ENCODE measurements at places on chromosomes 5 and 9.

DNA sequence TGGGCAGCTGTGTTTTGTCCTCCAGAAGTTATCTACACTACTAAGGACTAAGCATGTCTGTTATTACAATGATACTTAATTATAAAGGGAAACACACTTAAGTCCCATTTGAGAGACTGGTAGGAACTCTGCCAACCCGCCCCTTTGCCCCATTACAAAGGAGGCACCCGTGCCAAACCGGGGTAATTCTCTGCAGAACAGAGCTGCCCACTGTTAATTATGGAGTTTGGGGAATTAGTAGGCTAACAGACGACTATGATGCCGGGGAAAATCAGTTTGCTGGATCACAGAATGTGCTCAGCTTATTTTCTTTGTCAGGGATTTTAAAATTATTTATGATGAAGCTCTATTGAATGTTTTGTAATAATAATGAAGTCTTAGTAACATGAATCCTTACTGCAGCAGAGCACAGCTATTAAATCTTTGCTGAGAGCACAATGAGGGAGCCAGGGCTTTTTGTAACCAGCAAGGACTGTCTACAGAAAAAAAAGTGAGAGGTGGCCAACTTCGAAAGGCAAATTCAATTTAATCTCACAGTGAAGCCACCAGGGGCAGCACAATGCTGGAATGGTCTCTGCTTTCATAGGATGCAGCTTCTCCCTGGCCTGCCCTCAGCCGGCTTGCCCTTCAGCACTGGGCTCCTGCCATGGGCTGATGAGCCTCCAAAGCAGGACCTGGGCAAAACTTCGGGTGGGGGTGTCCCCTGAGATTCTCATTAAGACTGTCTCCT lies 134.5 kb downstream of the GNAQ start:
- no peak for DNase-seq

DNA sequence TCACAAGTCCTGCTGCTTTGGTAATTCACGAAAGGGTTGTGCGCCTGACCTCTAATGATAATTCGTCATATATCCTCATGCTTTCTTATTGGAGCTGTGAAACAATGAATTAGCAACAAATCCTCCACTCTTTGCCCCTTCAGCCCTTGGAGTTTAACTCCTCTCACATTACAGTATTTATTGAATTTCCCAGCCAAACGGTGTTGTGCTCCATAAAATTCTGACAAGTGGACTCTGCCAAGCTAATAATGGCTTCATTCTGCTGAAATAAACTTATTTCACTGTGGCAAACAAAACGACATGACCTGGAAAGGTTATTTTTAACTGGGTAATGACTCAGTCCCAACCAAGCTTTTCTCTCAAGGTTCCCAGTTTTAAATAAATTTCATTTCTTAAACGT lies 984.4 kb upstream of the DMAC1 start:
- no peak for DNase-seq

DNA sequence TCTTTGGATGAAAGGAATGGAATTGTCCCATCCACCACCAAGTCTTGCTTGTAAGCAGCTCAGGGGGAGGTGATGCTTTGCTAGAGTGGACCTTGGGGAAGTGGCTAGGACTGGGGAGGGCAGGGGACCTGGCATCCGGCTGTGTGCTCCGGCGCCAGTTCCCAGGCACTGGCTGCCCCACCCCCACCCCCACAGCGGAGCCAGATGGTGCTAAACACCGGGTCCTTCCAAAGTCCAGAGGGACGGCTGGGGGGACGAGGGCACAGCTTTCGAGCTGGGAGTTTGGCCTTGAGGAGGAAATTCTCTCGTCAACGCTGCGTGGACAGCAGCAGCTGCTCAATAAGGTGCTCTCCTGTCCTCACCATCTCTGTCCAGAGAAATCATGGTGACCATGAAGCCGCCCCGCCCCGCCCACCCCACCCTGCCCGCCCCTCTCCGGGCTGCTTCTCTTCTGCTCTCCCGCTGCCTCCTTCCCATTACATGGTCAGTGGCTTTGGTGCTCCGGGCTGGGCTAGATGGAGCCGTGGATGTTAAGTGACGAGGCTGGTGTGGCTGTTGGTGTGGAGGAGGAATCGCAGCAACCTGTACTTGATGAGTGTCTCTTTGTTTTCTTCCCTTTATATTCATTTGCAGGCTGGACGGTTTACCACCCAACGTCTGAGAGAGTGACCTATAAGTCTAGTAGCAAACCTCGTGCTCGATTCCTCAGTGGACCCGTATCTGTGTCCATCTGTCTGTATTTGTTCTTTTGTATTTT lies 115.7 kb downstream of the WNK2 start:
- DNase-seq = no peak

- peak; percentile 80 for DNase-seq
Measured at GRCh38 chr5:58281189-58281588, 178.7 kb downstream of the PLK2 start.

- DNase-seq = no peak
Measured at GRCh38 chr5:113153512-113154097, 177.0 kb downstream of the DCP2 start.

GRCh38 chr9:74859786-74860185 lies 27.9 kb downstream of the TRPM6 start:
- no peak for DNase-seq

- peak; percentile 99 for DNase-seq
Measured at GRCh38 chr5:55868846-55869245, 17.7 kb downstream of the IL31RA start.

DNA sequence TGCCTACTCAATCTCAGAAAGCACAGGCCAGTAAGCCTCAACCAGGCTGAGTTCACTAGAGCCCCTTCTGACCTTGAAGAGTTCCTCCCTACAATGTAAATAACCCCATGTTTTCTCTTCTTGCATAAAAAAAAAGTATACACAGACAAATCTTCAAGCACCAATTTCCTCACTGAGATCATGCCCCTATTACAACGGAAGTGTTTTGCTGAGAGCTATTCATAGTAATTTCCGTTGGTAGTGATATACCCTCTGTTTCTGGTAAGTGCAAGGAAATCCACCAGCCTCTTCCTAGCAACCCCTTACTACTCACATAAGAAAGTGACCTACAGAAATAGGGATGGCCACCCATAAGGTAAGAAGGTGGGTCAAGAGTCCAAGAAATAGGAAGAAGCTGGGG lies 76.4 kb upstream of the TARS1 start:
- no peak for DNase-seq

DNA sequence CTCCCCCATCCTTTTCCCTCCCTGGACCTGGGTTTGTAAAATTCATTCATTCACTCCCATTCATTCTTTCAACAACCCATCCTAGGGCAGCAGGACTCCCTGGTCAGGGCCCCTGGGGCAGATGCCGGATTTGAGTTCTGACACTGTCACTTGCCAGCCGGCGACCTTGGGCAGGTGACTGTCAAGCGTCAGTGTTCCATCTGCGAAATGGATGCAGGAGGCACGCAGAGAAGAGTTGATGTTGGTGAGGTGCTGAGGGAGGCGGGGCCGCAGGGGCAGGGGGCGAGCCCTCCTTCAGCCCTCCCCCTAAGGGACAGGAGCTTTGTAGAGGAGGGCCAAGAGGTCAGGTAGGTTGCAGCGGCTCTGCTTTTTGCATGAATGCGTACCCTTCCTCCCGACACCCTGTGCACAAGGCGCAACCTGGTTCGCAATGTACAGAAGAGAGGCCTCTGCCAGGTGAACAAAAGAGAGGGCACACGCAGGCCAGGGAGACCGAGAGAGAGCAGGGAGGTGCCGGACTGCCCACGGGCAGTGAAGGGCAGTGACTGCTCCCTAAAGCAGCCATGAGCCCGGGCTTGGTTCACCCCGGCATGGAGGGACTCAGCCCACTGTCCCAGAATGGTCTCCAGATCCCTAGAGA lies 128.1 kb downstream of the BARX1 start:
- DNase-seq = no peak

GRCh38 chr9:134066526-134066912 lies 1.3 kb downstream of the BRD3 start:
- DNase-seq = no peak

DNA sequence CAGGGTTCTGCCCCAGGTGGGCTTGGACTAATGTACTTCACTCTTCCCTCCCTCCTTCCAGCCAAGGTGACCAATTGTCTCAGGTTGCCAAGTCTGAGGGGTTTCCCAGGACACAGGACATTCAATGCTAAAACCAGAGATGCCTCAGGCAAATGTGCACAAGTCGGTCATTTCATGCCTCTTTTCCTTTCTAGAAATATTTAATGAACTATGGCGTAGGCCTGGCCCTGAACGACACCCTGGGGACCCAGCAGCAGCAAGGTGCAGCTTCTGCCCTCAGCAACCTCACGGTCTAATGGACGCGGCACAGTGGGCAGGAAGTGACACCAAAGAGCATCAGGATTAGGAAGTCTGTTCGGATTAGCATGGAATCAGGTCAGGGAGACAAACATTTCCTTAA lies 148.1 kb downstream of the MTX3 start:
- DNase-seq = no peak
